ENCODE measurements at places on chromosomes 4 and X. TPM values are rescaled to one million over a fixed set of nuclear protein-coding genes. Genes with fewer than 3 reads are reported as not detected.

GRCh38 chr4:163233321-163233720 lies 66.6 kb upstream of the NAF1 start:
- no peak overlapping the region for H3K4me3 ChIP-seq
- H3K4me1 ChIP-seq, result no peaks in the 10 kb centered on the region
- no peak for DNase-seq
- H3K27ac ChIP-seq, result no peak overlapping the region
- H3K36me3 ChIP-seq, result no peaks in the 10 kb centered on the region

SORCS2 gene
- polyA plus RNA-seq, result 1.6 TPM

DNA sequence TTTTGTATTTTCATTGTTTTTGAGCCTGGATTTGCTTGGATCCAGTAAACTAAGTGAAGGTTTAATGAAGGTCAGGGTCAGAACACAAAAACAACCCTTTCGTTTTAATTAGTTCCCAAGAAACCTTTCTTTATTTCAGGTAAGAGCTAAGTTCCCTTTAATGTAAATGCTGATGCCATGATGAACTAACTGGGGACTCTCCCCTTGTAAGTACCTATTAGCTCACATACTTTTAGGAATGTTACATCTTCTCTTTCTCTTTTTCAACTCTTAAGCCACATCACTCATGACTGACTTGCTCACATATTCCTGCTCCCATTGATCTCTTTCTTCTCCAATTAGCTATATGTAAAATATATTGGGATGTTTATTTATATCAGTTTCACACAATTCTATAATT lies 673.1 kb upstream of the CPEB2 start:
- H3K36me3 ChIP-seq, result no peaks in the 10 kb centered on the region
- H3K27ac ChIP-seq, result no peak overlapping the region
- no peaks in the 10 kb centered on the region for H3K27me3 ChIP-seq
- DNase-seq, result no peak
- no peak overlapping the region for H3K4me3 ChIP-seq

SSX1 gene
- not detected for polyA plus RNA-seq

- H3K27ac ChIP-seq, result no peak overlapping the region
- no peak overlapping the region for H3K4me3 ChIP-seq
- no peak for DNase-seq
- H3K36me3 ChIP-seq, result no peaks in the 10 kb centered on the region
- H3K4me1 ChIP-seq, result no peaks in the 10 kb centered on the region
Observed at GRCh38 chr4:2360396-2360730, 58.1 kb downstream of the ZFYVE28 start.

DNA sequence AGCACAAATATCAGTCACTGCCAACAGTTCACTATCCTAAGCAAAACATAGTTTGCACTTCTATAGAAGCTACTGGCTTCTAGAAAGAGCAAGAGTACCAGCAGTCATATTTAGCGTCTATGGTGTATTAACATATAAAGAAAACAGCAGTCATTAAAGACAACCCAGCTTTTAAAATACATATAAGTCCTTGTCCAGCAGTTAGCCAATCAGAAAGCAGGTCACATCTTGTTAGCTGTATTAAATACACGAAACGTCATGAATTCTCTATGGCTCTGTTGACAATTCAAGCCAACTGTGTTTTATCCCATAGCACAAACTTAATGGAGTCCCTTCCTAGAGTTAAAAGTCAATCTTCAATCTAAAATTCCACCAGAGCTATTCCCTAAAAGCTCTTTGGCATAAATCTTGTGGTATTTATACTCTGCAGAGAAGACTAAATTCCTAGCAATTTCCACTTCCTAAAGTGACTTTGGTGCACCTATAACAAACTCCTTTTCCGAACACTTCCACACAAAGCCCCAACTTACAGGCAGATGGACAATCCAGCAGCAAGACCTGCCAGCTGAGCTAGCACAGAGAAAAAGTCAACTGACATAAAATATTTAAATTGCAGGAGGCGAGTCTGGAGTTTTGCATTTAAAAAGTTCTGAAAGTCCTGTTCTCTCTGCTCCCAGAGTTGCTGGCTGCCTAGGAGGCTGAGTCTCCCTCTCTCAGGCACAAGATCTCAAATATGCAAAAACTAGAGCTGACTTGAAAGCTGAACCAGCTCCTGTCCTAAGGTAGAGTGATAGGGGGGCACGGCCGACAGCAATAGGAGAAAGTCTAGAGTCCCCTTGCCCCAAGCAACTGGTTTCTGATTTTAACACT lies 1.3 kb downstream of the LDB2 start:
- DNase-seq, result no peak
- peaks cover 32% of the 10 kb centered on the region for H3K4me1 ChIP-seq
- H3K27me3 ChIP-seq, result no peaks in the 10 kb centered on the region
- no peak overlapping the region for H3K27ac ChIP-seq
- peak overlapping the region; percentile 64 for H3K4me3 ChIP-seq
- peaks cover 3% of the 10 kb centered on the region for H3K36me3 ChIP-seq

- H3K36me3 ChIP-seq, result no peaks in the 10 kb centered on the region
- no peak overlapping the region for H3K4me3 ChIP-seq
- H3K27me3 ChIP-seq, result no peaks in the 10 kb centered on the region
- H3K4me1 ChIP-seq, result no peaks in the 10 kb centered on the region
- H3K27ac ChIP-seq, result no peak overlapping the region
- DNase-seq, result no peak
Observed at GRCh38 chrX:20653070-20653469, 386.4 kb upstream of the RPS6KA3 start.

GRCh38 chr4:184337907-184338306 lies 120.2 kb upstream of the ENPP6 start:
- no peak for DNase-seq
- H3K27me3 ChIP-seq, result no peaks in the 10 kb centered on the region
- no peak overlapping the region for H3K27ac ChIP-seq
- H3K36me3 ChIP-seq, result no peaks in the 10 kb centered on the region

GRCh38 chr4:170497689-170498088 lies 407.9 kb upstream of the AADAT start:
- no peak overlapping the region for H3K27ac ChIP-seq
- peak overlapping the region; percentile 69 for H3K4me3 ChIP-seq
- no peaks in the 10 kb centered on the region for H3K36me3 ChIP-seq

RAB28 gene
- 14.8 TPM for polyA plus RNA-seq

GRCh38 chrX:30679369-30679768 lies 26.1 kb downstream of the GK start:
- H3K27ac ChIP-seq, result no peak overlapping the region
- no peaks in the 10 kb centered on the region for H3K27me3 ChIP-seq
- no peaks in the 10 kb centered on the region for H3K4me1 ChIP-seq
- DNase-seq, result no peak
- H3K4me3 ChIP-seq, result no peak overlapping the region
- H3K36me3 ChIP-seq, result no peaks in the 10 kb centered on the region

DNA sequence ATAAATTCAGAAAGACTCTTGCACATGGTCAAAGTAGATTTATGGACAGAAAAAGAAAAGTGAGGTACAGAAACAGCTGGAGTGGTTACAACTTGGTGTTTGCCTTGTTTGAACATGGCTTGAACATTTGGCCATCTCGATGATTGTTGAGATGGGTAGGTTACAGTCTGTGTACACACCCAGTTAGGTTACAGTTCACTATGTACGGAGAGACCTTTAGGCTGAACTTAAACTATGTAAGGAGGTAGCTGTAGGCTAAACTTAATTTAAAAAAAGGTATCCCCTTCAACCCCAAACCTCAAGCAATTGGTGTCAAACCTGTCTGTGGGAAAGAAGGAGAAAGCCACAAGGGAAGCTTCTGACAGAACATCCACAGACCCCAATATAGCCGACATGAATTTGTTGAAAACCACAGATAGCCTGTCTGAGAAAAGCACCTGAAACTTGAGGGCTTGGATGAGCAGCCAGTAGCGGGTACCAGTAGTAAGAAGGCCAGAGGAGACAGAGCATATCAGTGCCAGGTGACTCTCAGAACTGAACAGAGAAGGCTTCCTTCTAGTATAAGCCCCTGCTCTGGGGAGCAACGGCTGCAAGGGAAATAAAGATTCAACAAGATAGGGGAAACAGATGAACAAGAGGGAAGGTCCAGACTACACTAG lies 247.9 kb upstream of the GALNTL6 start:
- no peak for DNase-seq
- H3K27ac ChIP-seq, result no peak overlapping the region
- H3K36me3 ChIP-seq, result no peaks in the 10 kb centered on the region
- no peak overlapping the region for H3K4me3 ChIP-seq
- no peaks in the 10 kb centered on the region for H3K4me1 ChIP-seq
- no peaks in the 10 kb centered on the region for H3K27me3 ChIP-seq

GRCh38 chrX:19824603-19825002 lies 62.8 kb downstream of the SH3KBP1 start:
- DNase-seq, result no peak
- peaks cover 3% of the 10 kb centered on the region for H3K36me3 ChIP-seq
- no peak overlapping the region for H3K4me3 ChIP-seq
- 0 out of 2 replicates have a peak, but pooled peaks cover 5% of the 10 kb centered on the region for H3K27me3 ChIP-seq

DNA sequence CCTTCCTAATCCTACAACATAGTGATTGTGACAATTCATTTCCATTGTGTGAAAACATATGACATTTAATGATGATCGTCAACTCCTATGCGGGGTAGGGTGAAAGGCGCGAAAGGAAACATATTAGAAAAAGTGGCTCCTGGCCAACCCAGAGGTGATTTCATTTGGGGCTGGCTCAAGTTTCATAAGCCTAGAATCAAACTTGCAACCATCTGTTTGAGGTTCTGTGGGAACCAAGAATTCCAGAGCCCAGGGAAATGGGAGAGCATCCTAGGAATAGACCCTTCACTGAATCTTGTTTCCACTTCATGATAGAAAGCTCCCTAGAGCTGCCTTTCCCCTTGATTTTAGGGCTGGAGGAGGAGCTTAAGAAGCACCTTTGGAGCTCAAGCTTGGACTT lies 101.3 kb upstream of the EGFL6 start:
- H3K27ac ChIP-seq, result peak overlapping the region; percentile 58
- no peak for DNase-seq
- no peaks in the 10 kb centered on the region for H3K36me3 ChIP-seq
- H3K4me1 ChIP-seq, result peaks cover 6% of the 10 kb centered on the region
- no peaks in the 10 kb centered on the region for H3K27me3 ChIP-seq

DNA sequence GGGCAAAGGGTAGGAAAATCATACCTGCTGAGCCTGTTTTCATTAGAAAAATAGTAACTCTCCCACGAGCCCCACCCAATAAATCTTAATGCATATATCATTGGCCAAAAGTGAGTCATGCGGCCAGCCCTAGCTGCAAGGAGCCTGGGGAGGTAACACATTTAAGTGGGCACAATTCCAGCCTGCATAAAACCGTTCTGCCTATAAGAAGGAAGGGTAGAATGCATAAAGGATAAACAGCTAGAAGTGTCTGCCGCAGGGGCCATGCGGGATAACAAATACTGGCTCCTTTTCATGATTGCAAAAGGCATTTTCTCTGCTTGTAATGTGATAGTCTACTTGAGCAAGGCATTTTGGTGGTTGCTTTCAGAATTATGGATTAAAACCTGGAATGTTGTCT lies 37.1 kb downstream of the EFHC2 start:
- DNase-seq, result no peak
- H3K27ac ChIP-seq, result no peak overlapping the region
- H3K4me1 ChIP-seq, result no peaks in the 10 kb centered on the region
- no peaks in the 10 kb centered on the region for H3K36me3 ChIP-seq
- no peaks in the 10 kb centered on the region for H3K27me3 ChIP-seq

- DNase-seq, result no peak
- no peaks in the 10 kb centered on the region for H3K36me3 ChIP-seq
- H3K27me3 ChIP-seq, result no peaks in the 10 kb centered on the region
Observed at GRCh38 chr4:158741326-158742021, 18.3 kb upstream of the PPID start.

- no peaks in the 10 kb centered on the region for H3K4me1 ChIP-seq
- no peak overlapping the region for H3K4me3 ChIP-seq
- H3K27me3 ChIP-seq, result no peaks in the 10 kb centered on the region
Observed at GRCh38 chr4:189822326-189822725, 118.3 kb upstream of the FRG1 start.

- H3K4me1 ChIP-seq, result no peaks in the 10 kb centered on the region
- H3K36me3 ChIP-seq, result no peaks in the 10 kb centered on the region
- DNase-seq, result peak; percentile 8
Observed at GRCh38 chr4:163251204-163251603, 81.2 kb downstream of the NPY1R start.

GRCh38 chrX:151902813-151903591 lies 9.7 kb upstream of the MAGEA4 start:
- H3K4me3 ChIP-seq, result no peak overlapping the region
- no peak for DNase-seq
- no peaks in the 10 kb centered on the region for H3K36me3 ChIP-seq

GLRA3 gene
- polyA plus RNA-seq, result not detected

DNA sequence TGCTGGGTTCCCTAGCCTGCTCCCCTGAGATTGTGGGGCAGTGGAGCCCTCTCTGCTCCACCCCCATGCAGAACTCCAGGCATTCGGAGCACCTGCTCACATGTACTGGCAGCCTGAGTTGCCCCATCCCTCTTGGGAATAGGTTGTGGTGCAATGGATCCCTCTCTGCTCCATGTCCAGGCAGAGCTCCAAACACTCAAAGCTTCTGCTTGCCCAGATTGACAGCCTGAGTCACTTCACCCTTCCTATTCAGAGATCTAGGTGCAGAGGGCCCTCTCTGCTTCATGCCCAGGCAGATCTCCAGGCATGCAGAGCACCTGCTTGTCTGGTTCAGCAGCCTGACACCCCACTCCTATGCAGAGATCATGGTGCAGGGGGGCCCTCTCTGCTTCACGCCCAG lies 18.6 kb upstream of the TEX13B start:
- H3K27ac ChIP-seq, result no peak overlapping the region
- H3K36me3 ChIP-seq, result no peaks in the 10 kb centered on the region
- H3K27me3 ChIP-seq, result no peaks in the 10 kb centered on the region
- no peak for DNase-seq
- H3K4me1 ChIP-seq, result no peaks in the 10 kb centered on the region
- H3K4me3 ChIP-seq, result no peak overlapping the region

All from SK-N-SH (cell line).